ENCODE measurements at places on chromosomes 4 and X. TPM values are rescaled to one million over a fixed set of nuclear protein-coding genes. Genes with fewer than 3 reads are reported as not detected.

FRMD7 gene
- 0.26 TPM for total RNA-seq

LRRC66 gene
- 0.51 TPM for total RNA-seq

FGFR3 gene
- total RNA-seq: 0.33 TPM

POF1B gene
- not detected for total RNA-seq

All from fibroblast of lung (primary cell).